ENCODE measurements at places on chromosomes 3 and 15.

DNA sequence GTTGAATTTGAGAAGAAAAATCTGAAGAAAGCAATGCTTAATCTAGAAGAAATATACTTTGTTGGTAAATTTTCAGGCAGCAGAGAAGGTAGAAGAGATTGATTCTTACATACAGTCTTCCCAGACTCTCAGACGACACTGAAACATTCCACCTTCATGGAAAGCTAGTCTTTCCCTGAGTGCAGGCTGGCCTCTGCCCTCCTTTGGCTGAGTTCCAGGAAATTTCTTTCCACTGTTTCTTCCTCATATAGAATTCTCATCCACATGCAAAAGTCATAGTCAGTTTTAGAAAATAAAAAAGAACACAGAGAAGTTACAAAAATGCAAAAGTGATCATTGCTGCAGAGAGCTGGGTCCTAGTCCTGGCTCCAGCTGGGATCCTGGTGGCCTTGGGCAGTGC lies 142.5 kb upstream of the PRR23C start:
- DNase-seq: no peak

DNA sequence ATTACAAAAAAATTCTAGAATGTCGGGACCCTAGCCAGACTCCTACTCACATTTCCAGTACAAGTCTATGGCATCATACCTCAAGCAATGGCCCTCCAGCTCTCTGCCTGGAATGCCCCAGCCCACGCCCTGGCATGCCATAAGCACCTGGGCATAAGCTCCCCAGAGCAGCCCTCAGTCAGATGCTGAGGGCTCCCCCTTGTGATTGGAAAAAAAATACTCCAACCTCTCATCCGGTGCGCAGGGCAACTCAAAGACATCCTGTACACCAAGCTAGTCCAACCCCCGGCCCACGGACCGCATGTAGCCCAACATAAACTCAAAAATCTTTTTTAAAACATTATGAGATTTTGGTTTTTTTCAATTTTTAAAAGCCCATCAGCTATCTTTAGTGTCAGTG lies 115.4 kb downstream of the NEK10 start:
- DNase-seq: peak; percentile 47

DNA sequence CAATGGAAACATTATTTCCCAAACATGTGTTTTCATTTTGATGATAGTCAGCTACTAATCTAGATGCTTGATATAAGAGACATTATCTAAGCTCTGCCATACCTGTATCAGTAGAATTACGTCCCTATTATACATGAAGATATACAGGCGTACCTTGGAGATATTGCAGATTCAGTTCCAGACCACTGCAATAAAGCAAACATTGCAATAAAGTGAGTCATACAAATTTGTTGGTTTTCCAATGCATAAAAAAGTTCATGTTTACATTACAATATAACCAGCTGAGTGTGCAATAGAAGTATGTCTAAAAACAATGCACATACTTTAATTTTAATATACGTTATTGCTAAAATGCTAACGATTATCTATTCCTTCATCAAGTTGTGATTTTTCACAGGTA lies 236.0 kb upstream of the ZNF717 start:
- no peak for DNase-seq

DNA sequence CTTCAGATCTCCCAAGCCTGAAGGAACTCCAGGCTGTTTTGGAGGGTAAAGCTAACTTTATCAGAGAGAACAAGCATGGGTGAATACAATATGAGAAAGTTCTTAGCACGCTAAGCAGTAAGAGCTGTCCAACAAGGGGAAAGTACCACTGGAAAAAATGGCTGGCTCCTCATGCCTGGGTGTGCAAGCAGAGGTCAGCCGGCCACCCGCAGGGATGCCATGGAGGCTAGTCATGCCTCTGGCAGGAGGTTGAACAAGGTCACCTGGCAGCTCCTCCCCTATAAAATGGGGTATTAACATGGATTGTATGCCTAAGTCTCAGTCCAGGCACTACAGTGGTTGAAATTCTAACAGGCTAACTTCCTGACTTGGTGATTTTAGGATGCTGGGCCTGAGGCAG lies 75.4 kb upstream of the SLC6A1 start:
- peak; percentile 66 for DNase-seq

DNA sequence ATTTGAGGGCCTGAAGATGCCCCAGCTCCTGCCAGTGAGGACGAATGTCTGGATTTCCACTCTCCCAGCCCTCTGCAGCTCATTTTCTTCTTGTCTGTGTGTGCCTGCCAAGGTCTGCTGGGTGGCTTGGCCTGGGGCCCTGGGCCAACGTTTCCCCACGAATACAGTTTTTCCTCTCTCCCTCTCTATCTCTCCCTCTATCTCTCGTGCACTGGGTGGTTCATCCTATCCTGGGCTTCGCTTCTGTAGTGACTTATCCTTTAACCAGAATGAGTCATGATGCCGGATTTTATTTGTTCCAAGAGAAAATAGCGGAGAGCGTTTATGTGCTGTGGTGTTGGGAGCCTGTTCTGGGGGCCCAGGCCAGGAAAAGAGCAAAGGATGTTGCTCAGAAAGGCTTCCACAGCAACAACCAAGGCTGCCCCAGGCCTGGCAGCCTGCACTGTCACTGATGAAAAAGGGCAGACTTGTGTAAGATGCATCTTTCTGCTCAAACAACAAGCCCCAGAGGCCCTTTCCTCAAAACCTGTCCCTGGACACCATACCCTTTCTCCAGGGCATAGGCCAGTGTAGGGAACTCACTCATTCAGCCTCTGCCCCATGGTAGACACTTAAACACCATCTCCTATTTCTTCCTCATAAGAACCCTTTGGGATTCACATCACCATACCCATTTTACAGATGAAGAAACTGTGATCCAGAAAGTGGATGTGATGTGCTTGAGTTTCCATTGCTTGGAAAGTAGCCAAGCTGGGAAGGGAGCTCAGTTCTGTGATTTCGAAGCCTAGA lies 47.3 kb downstream of the ITGA11 start:
- peak; percentile 69 for DNase-seq

GRCh38 chr3:73215901-73216300 lies 154.4 kb downstream of the EBLN2 start:
- no peak for DNase-seq

DNA sequence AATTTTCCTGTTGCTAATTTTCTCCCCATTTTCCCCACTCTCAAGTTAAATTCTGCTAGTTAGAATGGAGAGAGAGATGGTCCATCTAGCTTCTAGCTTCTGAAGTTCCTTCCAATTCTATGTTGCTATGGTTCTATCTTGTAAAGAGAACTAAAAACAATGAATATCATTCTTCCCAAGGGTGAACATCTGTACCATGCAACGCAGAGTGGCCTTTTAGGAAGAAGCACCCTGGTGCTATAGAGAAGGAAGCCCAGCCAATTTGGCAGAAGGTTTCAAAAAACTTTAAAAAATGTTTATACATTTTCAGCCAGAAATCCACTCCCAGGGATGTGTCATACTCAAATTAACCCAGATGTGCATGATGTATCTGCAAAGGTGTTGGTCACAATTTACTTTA lies 149.1 kb downstream of the SEMA6D start:
- no peak for DNase-seq

GRCh38 chr3:98737301-98737700 lies 25.8 kb upstream of the ST3GAL6 start:
- DNase-seq: no peak

DNA sequence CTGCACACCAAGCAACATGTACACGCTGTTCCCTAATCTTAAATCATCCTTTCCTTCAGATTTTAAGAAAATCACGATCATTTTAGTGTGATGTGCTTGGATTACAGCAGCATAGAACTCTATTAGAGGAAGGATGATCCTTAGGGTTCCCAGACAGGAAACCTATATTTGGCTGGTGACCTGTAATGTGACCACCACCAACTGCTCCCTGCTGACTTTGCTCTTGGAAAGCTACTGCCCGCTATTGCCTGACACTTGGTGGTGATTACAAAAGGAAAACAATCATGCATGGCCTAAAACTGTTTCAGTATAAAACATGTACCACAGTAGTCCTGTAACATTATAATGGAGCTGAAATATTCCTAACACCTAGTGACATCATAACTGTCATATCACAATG lies 27.2 kb upstream of the LMOD3 start:
- no peak for DNase-seq

DNA sequence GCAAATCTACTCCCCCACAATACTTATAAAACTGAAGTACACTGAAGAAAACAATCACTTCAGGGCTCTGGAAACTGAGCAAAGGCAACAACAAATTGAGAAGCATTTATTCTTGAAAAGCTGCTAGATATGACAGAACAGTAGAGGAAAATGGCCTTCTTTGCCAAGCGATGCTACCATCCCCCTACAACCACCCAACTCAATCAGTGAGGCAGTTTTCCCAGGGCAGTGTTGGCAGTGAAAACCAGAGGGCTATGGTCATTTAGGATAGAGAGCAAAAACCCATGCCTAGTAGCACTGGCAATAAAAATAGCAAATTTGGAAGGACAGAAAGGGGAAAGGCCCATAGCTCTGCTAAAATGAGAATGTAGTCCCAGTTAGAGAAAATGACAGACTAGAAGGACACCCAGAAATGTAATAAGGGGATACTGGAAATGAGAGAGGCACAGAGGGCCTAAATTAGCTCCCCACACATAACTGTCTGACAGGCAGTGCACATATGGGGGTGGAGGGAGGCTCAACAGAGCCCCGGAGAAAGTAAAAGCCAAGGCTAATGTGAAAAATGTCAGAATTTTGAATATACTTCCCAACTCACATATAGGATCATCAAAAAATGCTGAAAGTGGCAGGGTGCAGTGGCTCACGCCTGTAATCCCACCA lies 143.5 kb downstream of the GSK3B start:
- no peak for DNase-seq

- no peak for DNase-seq
These were observed 574.4 kb upstream of the SUCLG2 start for GRCh38 chr3:68228856-68229255.

GRCh38 chr3:73601011-73601410 lies 23.7 kb downstream of the PDZRN3 start:
- DNase-seq: no peak

GRCh38 chr3:154745929-154746328 lies 315.9 kb upstream of the GPR149 start:
- no peak for DNase-seq

- peak; percentile 23 for DNase-seq
These were observed 54.8 kb upstream of the P3H2 start for GRCh38 chr3:190175490-190175889.

- DNase-seq: no peak
These were observed 1.6 kb upstream of the LRRC31 start for GRCh38 chr3:169871129-169871886.

- DNase-seq: no peak
These were observed 9.0 kb upstream of the THRB start for GRCh38 chr3:24503616-24504113.

- DNase-seq: no peak
These were observed 11.2 kb upstream of the CAMK1 start for GRCh38 chr3:9780910-9781309.

DNA sequence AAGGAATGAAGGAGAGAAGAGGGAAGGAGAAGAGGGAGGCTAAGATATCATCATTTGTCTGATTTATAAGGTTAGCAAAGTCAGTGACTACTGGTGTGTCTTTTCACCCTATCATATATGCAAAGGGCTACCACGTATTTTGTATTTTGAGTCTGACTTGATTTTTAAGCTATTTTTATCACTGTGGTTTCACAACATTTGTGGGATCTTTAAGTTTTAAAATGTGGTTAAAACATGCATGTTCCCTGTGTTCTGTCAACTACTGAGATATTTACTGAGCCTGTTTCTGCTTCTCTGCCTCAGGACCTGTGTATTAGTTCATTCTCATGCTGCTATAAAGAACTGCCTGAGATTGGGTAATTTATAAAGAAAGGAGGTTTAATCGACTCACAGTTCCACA lies 22.5 kb upstream of the SPTSSB start:
- DNase-seq: no peak

DNA sequence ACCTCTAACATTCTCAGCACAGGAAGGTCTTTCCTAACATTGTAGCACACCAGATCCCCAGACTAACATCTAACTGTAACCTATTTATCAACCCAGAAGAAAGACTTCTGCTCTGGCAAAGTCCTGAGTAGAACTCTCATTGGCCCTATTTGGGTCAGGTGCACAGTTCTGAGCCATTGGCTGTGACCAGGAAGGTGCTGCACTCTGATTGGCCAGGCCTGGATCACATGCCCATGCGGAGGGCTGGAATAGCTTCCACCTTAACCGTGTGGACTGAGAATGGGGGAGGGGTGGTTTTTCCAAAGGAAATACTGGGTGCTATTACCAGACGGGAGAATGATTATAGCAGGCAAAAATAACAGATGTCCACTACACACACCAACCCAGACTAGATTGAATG lies 11.5 kb downstream of the FEZF2 start:
- DNase-seq: no peak

DNA sequence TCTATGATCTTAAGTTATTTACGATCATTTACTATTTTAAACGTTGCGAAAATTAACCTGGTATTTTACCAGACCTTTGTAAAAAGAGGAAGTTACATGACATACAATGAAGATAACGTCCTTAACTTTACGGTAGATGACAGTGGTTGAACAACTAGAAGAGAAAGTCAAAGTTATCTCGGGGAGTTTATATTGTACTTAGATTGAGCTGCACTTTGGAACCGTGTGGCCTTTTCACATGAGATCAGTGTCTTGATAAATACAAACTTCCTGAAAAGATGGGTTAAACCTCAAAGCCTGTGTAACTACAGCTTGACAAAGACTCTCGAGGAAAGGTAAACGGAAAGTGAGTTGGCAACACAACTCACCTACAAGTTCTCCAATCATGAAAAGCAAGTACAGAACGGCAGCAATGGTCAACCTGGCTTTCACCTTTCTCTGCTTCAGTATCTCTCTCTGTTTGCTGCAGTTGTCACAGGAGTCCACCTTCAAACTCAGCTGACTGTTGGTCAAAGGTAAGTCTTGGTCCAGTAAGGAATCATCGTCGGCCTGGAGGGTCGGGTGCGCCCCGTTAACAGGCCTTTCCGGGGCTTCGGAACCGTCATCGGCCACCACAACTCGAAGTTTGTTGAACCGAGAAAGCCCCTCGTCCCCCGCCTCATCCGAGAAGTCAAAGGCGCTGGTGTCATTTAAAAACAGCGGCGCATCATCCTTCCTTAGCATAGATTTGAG lies 793 bp downstream of the SLC30A4 start:
- DNase-seq: no peak

- DNase-seq: no peak
These were observed 1.3 kb downstream of the MRPS25 start for GRCh38 chr3:15063656-15064286.

DNA sequence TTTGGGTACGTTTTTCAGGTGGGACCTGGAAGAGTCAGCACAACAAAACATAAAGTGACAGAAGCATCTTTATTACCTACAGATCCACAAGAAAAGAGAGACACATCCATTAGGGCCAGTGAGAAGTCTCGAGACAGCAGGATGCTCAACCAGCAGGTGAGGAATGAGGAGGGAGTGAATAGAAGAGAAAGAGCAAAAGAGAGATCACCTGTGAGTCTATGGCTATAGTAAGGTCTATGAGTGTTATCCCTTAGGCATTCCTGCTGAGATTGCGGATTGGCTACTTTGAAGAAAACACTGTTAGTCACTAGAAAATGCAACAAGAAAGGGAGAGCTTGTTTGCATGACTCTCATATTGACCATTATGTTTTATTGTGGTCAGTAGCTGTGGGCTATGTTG lies 1556.2 kb upstream of the GBE1 start:
- no peak for DNase-seq
